ENCODE measurements at places on chromosomes 6 and 20.

DNA sequence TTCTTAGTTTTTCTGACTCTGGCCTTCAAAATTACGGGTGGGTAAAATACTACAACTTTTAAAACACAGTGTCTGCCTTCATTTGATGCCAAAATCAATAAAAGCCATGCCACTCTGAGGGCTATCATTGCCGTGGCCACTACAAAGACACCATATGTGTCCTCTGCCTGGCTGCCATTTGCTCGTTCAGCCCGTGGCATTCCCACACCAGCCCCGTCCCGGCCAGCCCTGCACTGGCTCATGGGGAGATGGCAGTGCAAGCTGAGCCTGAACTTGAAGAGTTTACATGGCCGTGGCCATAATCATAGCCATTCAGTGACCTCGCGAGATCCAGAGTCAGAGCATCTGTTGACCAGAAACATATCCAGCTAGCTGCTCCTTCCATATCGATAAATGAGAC lies 79.2 kb downstream of the SMOC2 start:
- no peak for DNase-seq

DNA sequence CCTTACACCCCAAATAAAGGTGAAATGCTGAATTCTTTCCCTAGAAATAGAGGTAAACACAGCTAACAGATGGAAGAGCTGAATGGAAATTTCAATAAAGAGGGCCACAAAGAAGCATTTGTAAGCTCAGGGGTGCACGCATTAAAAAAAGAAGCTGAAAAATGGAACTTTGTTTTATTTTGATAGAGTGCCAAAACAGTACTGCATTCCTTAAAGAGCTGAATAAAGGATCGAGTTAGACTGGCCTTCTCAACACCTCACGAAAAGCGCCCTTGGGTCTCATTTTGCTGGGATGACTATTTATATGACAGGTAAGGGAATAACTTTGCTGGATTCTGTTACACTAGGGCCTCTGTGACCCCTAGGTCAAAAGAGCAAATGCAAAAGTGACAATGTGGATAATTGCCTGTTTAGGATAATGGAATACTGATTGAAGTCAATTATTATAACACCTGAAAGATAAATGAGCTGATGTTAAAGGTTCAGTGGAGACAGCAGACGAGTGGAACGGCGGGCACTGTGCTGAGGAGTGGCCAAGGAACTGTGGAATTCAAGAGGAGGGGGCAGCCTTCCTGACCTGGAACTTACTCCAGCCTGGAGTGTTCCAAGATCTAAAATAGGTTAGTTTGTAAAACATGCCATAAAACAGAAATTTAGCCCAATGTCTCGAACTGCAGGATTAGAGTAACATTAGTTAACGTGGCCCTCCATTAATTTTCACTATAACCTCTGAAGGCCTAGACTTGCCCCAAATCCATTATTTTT lies 168.4 kb downstream of the FOXC1 start:
- no peak for DNase-seq

- no peak for DNase-seq
Measured at GRCh38 chr6:155349129-155349528, 34.8 kb upstream of the TFB1M start.

DNA sequence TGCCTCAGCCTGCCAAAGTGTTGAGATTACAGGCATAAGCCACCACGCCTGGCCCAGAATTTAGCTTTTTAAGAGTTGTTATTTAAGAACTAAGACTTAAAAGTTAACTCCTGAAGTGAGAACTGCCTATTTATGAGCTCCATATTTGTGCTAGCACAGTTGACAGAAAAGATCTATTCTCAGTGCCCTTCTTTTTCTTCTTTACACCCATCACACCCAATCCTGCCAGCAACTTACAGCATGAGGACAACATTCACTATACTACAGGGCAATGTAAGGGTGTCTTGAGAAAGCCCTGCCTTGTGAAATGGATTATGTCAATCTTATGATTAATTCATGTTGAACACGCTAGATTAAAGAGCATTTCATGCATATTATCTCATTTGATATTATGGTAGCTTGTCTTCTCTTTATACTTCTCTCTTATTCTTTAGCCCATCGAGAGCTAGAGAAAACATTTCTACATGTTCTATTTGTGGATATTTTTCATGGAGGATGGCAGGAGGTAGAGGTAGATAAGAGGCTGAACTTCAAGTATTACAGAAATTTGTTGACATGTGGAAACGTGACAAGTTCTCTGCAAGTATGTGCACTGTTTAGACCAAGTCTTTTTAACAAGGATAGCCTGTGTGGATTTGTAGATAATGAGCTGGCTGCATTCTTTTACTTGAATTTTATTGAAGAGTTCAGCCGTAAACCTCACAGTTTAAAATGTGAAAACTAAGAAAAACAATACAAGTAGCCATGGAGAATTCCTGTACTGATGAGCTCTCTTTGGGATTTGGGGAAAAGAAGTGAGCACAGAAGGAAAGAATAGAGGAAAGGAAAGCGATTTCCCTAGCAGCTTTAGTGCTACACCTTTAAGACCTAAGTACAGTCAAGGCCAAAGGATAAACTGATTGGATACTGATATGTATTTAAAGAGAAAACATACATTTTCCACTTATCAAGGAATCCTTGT lies 212.2 kb downstream of the ARHGAP18 start:
- no peak for DNase-seq
